ENCODE measurements at places on chromosomes 3 and 15. TPM values are rescaled to one million over a fixed set of nuclear protein-coding genes. Genes with fewer than 3 reads are reported as not detected.

DNA sequence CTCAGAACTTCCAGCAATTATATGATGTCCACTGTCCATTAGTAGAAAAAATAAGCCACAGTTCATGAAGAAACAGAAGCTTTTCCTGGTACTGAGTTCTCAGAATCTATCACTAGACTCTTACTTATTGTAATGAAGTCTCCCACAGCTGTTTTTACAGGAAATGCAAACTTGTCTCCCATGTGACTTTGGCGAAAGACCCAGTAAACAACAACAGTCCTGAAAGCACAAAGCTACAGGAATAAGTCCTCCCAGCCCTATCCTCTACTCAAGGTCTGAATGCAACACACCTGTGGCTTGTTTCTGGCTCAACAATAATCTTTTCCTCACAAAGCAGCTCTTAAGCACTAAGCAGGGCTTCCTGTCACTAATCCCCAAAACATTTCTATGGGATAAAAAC, 55.9 kb downstream of the EOMES start:
- DNase-seq, result no peak

GABRB3 gene
- total RNA-seq, result not detected

GRCh38 chr15:83605111-83605945, 48.6 kb upstream of the ADAMTSL3 start:
- DNase-seq, result no peak

DNA sequence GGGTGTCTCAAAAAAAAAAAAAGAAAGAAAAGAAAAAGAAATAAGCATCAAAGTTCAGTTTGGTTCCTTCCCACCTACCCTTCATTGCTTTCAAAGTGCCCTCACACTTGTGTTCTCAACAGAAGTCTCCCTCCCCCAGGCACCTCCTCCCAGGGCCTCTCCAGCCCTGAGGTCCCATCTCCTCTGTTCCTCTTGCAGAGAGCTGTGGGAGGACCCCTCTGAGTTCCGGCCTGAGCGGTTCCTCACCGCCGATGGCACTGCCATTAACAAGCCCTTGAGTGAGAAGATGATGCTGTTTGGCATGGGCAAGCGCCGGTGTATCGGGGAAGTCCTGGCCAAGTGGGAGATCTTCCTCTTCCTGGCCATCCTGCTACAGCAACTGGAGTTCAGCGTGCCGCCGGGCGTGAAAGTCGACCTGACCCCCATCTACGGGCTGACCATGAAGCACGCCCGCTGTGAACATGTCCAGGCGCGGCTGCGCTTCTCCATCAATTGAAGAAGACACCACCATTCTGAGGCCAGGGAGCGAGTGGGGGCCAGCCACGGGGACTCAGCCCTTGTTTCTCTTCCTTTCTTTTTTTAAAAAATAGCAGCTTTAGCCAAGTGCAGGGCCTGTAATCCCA, 6.1 kb downstream of the CYP1A2 start:
- DNase-seq, result no peak

GRCh38 chr15:100222349-100222715, 119.4 kb downstream of the ADAMTS17 start:
- DNase-seq, result no peak

DNA sequence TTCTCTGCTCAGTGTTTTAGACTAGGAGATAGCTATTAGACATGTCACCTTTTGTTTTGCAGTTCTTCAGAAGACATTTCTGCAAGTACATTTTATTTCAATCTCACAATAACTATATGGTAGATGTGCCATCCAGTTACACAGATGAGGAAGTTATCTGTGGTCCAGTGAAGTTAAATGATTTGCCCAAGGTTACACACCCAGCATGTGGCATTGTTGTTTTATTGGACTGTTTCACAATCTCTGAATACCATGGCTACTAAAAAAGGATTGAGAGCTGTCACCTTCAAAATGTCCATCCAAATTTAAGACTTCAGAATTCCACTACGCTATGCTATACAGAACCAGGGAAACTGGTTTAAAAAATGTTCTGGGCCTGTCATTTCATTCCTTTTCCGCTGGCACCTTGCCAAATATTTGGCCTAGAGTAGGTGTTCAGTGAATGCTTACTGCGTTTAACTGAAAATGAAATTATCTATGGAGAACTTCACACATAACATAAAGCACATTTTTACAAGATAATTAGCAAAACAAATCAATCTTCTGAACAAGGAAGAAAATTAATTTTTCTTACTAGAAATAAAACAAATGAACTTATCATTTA, 20.2 kb downstream of the TM6SF1 start:
- DNase-seq, result peak; percentile 13

DNA sequence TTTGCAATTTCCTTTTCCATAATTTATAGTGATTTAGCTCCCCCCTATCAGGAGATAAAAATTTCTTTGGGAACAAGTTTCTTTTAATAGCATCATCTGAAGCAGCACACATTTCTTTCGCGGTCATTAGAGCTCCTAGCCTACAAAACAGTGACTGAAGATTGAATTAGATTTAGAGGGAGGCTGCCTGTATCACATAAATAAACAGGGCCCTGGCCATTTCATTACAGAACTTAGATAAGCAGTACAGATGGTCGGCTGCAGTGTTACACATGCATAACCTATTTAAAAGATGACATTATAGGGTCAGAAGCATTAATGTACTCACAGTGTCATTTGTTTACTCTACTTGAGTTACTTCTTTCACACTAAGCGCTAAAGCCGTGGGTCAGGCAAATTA, 81.4 kb upstream of the SLC25A26 start:
- DNase-seq, result no peak

ZNF660 gene
- total RNA-seq, result not detected

DNA sequence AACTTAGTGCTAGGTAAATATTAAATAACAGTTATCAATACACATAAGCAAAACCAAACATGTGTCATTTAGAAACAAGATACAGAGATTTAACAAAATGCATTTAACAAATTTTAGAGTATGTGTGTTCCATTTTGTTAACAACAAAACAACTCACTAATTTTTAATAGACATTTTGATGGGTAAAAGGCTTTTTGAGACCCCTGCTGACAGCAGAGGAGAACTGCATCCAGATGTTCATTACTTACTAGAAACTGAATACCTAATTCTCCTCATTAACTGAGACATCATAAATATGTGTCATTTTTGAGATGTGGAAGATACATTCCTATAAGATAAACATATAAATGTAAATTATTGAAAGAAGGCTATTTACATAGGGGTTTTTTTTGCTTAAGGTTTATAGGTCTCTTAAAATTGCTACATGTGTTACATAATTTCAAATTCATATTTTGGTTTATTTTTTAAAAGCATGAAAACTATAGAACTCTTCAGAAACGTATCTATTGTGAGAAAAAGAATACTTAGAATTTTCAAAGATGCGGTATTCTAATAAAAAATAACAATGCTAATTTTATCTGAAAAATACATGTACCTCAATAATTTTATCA, 1009.8 kb downstream of the TUSC7 start:
- DNase-seq, result peak; percentile 53

GRCh38 chr3:178146406-178146831, 389.8 kb upstream of the KCNMB2 start:
- peak; percentile 49 for DNase-seq

GRCh38 chr15:91854639-91854990, 1.1 kb downstream of the SLCO3A1 start:
- DNase-seq, result no peak

DNA sequence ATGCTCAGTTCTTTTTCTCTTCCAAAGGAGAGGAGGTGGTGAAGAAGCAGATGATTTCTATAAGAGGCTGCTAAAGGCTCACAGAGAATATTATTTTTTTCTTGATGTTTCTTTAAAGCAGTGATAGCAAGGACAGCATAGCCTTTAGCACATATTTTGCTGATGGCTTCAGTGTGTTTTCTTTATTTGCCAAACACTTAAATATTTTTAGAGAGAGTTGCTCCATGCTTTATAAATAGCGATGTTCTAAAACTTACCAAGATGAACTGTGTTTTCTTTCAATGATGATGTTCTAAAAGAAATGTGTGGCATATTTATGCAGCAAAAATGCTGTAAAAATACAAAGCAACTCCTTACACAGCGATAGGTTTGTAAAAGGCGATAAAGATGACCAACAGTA, 11.8 kb upstream of the KCNAB1 start:
- no peak for DNase-seq

GRCh38 chr3:197181741-197182140, 116.7 kb downstream of the DLG1 start:
- DNase-seq, result no peak

All from HT-29 (cell line).